ENCODE measurements at places on chromosomes 6 and 20.

- DNase-seq = no peak
Observed at GRCh38 chr6:168181316-168181715, 102.3 kb upstream of the FRMD1 start.

- DNase-seq = peak; percentile 89
Observed at GRCh38 chr20:50027611-50028105, 44.9 kb downstream of the SNAI1 start.

DNA sequence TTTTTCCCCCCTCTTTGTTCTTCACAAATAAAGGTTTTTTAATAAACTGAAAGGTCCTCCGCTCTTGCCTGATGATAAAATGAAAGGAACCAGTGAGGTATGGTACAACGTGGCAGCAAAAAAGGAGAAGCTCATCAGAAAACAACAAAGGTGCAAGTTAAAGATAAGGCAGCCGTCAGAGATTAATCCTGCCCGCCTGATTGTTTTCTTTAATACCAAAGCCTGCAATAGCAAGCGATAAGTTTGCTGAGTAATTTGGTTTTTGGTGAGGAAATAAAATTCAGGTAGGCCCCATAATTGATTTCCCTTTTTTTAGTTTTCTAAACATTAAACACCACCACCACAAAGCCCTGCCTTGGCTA, 177.9 kb downstream of the MBOAT1 start:
- DNase-seq = no peak

DNA sequence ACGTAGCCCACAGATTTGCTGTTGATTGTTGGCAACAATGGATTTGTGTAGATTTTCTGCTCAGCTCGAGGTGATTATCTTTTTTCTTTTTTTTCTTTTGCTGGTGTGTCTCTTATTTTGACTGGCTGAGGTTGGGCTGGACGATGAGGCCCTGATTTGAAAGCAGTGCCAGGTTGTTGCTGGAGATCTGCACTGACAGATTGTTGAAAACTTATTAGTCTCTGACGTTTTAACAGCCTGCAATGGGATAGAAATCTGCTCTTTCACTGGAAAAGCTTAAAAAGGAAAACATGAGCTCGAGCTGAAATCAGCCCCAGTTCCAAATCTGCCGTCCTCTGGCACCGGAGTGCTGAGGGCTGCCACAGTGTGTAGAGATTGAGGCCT, 87.7 kb downstream of the PDE7B start:
- peak; percentile 36 for DNase-seq

DNA sequence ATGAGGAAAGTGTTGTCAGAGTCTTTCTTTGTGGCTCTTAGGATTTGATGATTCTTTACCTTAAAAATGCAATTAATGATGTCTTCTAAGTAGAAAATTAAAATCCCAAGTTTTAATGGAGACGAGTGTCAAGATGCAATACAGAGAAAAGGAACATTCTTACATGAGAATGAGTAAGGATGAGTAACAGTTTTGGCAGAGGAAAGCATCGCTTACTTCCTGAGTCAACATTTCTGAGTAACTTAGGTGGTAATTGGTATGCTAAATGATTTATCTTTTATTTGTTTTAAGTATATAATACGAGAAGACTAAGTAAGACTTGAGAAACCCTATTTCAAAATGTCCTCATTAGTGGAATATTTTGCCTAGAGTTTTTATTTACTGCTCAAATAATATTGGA, 101.3 kb downstream of the RTN4IP1 start:
- peak; percentile 94 for DNase-seq

DNA sequence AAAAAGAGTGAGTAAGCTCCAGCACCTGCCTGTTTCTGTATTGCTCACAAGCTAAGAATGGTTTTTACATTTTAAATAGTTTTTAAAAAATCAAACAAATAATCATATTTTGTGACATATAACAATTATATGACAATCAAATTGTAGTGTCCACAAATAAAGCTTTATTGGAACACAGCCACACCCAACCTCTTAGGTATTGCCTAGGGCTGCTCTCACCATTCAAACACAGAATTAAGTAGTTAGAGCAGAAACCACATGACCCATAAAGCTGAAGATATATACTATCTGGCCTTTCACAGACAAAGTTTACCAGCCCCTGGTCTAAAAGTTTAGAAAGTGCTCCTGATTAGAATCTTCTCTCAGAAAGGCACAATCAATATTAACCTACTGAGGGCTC, 11.2 kb downstream of the TNFRSF21 start:
- DNase-seq = no peak

DNA sequence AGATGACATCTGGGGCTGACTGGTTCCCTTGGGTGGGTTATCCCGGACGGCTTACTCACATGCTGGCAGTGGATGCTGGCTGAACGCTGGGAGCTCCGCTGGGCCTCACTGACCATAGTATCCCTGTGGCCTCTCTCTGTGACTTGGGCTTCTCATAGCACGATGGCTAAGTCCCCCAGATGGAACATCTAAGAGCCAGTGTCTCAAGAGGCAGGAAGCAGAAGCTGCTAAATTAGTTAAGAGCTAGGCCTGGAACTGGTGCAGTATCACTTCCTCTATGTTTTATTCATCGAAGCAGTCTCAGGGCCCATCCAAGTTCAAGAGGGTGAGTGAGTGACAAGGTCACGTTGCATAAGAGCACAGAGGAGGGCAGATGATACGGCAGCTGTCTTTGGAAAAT, 116.5 kb upstream of the LAMP5 start:
- DNase-seq = no peak

DNA sequence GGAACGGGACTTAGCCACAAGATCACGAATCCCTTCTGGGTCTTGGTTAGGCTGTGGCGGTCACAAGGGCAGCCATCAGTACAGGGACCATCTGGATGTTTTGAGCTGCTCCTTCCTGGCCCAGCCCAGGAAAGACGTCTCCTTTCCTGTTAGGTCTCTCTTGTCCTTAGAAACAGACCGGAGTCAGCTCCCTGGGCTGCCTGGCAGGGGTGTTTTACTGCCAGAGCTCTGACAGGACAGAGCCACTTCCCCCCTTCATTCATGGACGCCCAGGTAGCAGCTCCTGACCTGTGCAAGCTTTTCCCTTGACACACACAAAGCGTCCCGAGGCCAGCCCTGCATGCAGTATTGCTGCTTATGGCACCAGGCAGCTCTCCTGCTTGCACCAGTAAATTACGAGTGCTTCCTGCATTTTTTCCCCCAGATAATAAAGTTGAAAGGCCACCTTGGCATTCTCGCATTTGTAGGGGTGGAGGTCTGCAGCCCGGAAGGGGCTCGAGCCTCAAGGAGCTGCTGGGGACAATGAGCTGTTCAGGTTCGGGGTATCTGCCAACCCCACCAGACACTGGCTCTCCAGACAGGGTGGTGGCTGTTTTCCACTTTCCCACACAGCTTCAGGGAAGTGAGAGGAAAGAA, 87.4 kb downstream of the NOL4L start:
- no peak for DNase-seq
